IPS DF 6.9 (cell line): ENCODE measurements at places on chromosomes 7 and 10.

DNA sequence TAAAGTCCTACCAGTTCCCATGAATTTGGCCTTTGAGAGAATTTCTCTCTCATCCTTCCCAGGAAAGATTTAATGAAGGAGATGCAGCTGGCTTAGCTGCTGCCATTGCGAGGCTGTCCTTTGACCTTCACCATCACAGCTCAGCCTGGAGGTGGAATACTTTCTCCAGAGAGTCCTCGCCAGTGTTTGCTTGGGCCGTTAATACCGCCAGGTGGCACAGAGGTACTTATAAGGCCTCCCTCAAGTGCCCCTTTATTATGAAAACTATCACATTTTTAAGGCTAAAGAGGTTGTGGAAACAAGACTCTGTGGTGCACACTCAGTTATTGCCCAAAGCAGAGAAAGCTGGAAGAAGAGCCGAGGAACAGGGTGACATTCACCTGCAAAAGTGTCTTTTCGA, 330.6 kb downstream of the CCSER2 start:
- DNase-seq: no peak

DNA sequence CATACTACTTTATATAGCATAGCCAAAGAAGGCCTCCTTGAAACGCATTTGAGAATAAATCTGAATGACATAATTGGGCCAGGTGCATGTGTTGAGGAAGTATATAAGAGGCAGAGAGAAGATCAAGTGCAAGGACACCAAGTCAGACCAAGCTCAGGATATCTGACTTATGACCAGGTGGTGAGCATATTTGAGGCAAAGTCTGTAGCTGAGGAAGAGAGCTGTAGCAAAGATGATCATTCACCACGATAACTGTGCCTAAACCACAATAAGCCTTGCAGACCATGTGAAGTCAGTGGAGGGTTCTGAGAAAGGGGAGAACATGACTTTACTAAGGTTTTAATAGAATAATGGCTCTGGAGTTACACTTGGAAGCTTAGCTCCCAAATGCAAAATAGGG, 292.3 kb downstream of the SORCS1 start:
- no peak for DNase-seq

- DNase-seq: no peak
These were observed 208.3 kb downstream of the CELF2 start for GRCh38 chr10:11225935-11226334.

- DNase-seq: no peak
These were observed 22.0 kb downstream of the ADGRA1 start for GRCh38 chr10:133109711-133110110.

DNA sequence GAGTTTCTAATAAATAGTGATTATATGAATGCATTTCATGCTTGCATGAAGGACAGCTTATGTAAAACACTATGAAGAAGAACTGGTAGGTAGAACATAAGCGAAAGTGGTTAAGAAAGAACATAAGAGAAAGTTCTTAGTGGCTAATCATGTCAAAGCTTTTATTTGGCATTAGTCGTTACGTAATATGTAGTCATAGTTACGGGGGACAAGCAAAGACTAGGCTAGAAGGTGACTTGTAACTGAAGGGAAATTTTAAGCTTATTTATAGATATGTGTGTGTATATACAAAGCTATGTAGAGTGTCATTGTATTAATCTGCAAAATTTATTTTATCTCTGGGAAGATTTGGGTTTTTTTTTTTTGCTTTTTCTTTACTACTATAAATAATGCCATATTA, 36.9 kb downstream of the CAPZA2 start:
- DNase-seq: no peak

- no peak for DNase-seq
These were observed 18.7 kb upstream of the ITGA8 start for GRCh38 chr10:15738270-15738925.

- no peak for DNase-seq
These were observed 1.8 kb upstream of the CHN2 start for GRCh38 chr7:29192811-29193210.

- no peak for DNase-seq
These were observed 6.8 kb downstream of the IL15RA start for GRCh38 chr10:5970527-5970926.
